ENCODE measurements at places on chromosomes 1 and 21.

DNA sequence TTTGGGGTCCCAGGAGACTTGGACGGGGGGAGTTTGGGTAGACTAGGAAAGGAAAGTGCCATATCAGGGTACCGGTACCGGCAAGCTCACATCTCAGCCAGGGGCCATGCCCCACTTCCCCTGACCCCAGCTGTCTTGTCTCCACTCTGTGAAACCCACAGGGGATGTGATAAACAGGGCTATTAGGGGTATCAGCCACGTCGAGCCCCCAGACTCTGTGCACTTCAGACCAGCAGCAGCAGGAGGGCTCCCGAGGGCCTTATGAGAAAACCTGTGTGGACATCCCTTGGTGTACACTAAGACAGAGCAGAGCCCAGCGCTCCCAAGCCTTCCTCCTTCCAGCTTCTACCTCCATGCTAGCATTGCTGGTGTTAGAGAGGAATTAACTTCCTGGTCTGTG, 46.3 kb downstream of the TNNT2 start:
- no peak for DNase-seq

DNA sequence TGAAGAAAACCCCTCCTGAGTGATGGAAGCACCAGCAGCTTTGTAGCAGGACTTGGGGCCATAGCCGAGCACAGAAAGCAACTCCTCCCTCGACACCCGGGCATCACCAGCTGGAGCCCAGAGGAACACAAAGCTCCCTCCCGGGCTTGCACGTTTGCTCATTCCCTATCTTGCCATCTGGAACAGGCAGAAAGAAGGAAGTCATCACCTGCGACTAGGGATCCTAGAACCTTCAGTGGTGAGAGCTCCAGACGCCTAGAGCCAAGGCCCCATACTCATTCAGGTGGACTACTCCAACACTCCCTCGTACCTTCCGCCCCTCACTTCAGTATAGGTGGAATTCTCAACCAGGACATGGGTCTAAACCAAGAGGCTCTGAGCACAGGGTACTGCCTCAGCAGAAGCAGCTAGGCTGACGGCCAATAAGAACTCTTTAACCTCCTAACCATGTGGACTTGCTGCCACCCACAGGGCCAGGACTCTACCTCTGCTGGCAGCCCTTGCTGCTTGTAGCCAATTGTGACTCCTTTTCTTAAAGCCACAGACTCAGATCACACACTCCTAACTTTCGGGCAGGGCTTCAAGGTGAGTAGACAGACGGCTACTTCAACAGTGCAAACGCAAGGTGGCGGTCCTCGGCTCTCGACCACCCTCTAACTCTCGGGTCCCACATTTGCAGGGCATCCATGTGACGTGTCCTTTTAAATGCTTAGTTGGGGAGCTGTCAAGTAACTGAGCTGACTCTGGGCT, 65.4 kb downstream of the NPHP4 start:
- no peak for DNase-seq

GRCh38 chr1:213931836-213932235, 55.9 kb upstream of the PROX1 start:
- DNase-seq: no peak

DNA sequence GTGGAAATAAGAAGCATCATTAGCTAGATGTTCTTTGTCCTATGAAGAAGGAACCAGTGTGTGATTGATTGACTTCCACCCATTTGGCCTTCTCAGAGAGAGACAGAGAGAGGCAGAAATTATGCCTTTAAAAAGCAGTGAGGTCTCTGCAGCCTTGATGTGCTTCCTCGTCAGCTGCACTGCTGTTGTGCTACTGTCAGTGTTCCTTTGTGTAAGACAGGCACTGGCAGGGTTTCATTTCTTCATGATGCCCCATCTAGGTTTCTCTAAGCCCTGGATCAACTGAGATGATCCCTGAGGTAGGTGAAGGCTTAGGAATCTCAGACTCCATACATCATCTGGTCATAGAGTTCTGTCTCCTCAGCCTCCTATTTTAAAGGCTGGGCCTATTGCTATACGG, 34.9 kb downstream of the GPR3 start:
- no peak for DNase-seq

DNA sequence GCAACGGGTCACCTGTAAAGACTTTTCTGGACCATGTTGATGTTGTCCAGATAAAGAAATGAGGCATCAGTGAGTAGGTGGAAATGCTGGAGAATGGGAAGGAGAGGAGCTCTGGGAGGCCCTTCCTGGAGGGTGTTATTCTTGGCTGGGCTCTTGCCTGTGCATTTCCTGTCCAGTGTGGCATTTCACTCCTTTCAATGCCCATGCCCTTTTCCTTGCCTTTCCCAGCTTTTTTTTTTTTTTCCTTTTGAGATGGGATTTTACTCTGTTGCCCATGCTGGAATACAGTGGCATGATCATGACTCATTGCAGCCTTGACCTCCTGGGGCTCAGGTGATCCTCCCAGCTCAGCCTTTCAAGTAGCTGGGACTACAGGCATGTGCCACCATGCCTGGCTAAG, 11.8 kb downstream of the NOS1AP start:
- no peak for DNase-seq

DNA sequence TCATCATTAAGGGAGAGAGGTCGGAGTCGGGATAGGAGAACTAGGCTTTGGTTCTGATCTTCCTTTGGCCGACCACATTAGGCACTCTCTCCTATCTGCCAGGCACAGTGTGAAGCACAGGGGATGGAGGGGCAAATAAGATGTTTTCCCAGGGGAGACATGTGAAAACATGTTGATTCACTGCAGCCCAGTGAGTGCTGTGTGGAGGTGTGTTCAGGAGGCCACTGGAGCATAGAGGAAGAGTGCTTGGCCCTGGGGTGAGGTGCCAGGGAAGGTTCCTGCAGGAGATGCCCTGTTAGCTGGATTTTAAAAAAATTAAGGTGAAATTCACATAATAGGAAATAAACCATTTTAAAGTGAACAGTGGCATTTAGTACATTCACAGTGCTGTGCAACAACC, 3.7 kb downstream of the VANGL2 start:
- no peak for DNase-seq

DNA sequence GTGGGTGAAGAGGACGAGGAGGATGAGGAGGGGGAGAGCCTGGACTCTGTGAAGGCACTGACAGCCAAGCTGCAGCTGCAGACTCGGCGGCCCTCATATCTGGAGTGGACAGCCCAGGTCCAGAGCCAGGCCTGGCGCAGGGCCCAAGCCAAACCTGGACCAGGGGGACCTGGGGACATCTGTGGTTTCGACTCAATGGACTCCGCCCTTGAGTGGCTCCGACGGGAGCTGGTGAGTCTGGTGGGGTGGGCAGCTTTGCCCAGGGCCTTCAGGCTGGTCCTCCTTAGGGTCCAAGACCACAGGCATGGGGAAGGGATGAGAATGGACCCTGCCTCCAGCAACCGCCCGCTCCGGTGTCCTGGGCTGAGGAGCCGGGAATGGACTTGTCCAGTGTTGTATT, 430 bp downstream of the FAM167B start:
- no peak for DNase-seq

DNA sequence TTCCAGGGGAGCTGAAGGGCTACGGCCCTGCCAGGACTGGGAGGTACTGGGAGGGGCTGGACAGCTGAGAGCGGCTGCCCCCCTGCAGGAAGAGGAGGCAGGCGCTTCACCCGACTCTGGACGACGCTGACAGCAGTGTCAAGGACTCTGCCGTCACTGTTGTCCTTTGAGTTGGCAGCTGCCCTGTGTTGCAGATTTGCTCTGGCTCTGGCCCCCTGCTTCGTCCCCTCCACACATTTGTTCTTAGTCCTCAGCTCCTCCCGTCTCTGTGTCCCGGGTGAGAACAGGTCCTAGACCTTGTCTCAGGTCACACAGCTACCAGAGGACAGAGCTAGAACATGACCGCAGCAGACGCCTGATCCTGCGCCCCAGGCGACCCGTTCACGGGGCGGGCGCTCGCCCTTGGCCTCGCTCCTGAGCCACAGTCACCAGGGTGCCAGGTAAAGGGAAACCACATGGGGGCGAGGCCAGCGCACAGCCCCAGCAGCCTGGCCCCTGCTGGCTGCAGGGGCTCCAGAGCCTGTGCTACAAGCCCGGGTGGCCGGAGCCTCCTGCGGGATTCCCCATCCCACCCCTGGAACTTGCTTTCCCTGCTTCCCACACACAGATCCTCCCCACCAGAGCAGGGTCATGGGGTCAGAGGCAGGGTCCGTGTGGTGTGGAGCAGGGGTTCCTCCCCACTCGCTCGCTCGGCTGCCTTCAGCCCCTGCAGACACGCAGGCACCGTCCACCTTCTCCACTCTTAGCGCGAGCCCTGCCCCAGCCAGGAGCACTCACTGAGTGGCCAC, 10.7 kb upstream of the NPHP4 start:
- no peak for DNase-seq

DNA sequence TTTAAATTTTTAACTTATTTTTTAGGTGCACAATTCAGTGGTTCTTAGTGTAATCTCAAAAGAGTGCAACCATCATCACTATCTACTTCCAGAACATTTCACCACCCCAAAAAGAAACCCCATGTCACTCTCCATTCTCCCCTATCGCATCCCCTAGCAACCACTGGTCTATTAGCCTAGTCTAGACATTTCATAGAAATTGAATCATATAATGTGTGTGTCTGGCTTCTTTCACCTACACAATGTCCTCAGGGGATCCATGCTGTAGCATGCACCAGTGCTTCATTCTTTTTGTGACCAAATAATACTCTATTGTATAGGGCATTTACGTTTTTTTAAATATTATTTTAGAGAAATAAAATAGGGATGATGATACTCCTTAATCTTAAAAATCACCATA, 64.7 kb downstream of the JAK1 start:
- no peak for DNase-seq

GRCh38 chr1:230487773-230488428, 61.8 kb upstream of the PGBD5 start:
- DNase-seq: no peak

- peak; percentile 81 for DNase-seq
These were observed 7.4 kb upstream of the LRRN2 start for GRCh38 chr1:204692841-204693356.

All from erythroblast (primary cell).